ENCODE measurements at places on chromosomes 4 and X.

DNA sequence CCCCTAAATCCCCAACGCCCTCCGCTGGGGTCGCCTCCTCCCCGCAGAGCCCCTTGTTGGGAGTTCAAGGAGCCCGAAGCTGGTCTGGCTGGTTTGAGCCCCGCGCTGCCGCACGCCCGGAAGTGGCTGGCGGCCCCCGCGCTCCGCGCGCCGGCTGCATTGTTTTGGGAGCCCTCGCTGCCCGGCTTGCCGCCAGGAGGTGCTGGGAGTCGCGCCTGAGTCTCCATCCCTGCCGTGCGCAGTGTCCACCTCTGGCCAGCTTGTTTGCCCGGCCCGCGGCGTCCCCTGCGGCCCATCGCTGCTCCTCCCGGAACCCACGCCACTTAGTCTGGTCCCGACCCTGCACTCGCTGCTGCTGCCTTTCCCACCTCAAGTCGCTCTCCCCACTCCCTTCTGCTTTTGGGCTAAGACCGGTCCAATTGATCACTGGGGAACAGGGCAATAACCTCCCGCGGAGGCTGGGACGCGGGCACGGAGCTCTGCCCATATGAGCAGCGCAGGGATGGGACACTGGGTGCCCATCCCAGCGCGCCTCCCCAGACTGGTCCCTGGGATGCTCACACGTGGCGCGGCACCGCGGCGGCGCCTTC is 2.2 kb upstream of the SFRP2 start:
- no peak for DNase-seq

DNA sequence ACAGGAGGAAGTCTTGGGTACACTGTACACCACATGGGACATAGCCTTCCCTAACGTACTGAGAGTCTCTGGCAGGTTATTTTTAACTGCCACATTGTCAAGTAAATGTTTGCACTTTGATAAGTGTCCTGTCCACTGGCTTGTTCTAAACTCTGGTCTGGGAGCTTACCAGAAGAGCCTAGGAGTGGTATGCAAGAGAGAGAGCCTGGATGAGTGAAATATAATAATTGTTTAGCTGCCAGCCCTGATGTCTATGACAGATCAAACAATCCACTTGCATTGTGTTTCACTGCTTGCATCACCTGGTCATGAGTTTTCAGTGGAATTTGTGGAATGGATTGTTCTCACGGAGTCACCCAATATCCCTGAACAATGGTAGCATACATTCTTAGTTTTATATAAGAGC is 91.6 kb downstream of the SHROOM3 start:
- DNase-seq: no peak

DNA sequence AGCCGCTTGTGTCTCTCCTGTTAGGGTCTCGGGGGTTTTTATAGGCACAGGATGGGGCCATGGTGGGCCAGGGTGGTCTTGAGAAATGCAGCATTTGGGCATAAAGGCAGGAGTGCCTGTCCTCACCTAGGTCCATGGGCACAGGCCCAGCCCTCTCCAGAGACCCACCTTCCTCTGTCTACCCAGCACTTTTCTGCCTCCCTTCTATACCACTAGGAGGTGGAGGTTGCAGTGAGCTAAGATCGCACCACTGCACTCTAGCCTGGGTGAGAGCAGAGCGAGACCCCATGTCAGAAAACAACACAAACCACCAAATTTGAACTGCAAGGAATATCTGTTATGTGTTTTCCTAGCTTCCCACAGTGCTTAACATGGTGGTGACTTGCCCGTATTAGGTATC is 38.0 kb downstream of the MOB1B start:
- no peak for DNase-seq

DNA sequence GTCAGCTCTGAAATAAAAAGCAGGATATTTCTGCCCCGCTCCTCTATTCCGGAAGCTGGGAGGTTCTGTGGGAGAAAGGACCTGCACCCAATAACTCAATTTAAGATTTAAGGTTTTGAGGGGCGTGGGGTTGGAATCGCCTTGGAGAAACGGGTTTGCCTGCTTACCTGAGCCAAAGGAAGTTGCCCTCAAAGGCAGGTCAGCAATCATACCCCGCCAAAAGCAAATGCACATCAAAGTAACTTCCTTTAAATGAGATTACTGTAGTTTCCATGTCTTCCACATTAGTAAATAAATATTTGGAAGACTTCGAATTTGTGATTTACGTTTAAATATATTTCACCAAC is 978 bp upstream of the HS3ST1 start:
- DNase-seq: no peak

- no peak for DNase-seq
Measured at GRCh38 chrX:153766871-153767673, 3.0 kb downstream of the PLXNB3 start.

DNA sequence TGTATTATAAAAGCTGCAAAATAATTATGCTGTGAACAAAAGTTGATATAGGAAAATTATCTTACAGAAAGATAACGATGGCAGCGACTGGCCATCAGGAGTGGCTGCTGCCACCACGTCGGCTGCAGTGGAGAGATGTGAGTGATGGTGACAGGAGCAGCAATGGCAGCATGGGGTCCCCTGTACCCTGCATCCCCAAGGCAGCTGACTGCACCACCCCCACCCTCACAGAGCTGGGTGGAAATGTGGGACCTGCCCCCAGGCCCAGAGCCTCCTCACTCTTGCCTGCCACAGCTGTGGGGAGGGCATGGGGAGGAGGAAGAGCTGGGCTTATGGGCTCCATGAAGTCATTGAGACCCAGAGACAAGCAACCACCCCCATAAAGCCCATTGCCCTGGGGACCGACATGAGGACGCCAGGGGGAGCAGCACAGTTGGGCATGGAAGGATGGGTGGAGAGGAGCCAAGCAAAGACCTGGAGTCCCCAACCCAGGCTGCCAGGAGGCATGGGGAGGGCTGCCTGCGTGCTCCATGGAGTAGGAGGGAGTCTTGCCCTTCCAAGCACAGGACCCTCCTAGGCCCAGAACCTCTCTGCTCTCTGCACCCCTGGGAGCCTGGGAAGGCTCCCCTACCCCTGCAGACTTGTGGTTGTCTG is 1090.5 kb downstream of the PCDH18 start:
- DNase-seq: no peak

DNA sequence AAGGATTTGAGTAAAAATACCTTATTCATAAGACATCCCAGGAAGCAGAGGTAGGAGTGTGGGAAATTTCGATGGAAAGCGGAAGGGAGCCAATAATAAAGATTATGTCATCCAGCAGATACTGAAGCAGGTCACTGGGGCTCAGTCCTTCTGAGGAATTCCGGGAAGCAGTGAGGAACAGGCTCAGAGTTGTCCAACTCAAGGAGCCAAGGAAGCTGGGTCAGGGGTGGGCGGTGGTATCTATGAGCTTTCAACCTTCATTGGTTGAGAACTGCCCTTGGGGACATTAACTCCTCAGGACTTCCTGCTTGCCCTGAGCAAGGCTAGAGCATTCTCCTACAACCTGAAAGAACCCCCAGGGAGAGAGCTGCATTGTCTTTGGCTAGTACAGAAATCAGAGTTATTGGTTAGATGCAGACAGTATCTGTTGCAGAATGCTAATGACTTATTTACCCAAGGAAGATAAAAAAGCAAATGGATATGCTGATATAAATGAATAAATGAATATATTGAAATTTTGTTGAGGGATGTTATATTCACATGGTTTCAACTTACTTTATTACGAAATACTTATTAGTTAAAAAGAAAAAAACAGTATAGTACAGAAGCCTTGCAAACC is 68.2 kb downstream of the DMP1 start:
- no peak for DNase-seq

- DNase-seq: no peak
Measured at GRCh38 chr4:22363036-22363435, 152.8 kb downstream of the ADGRA3 start.

DNA sequence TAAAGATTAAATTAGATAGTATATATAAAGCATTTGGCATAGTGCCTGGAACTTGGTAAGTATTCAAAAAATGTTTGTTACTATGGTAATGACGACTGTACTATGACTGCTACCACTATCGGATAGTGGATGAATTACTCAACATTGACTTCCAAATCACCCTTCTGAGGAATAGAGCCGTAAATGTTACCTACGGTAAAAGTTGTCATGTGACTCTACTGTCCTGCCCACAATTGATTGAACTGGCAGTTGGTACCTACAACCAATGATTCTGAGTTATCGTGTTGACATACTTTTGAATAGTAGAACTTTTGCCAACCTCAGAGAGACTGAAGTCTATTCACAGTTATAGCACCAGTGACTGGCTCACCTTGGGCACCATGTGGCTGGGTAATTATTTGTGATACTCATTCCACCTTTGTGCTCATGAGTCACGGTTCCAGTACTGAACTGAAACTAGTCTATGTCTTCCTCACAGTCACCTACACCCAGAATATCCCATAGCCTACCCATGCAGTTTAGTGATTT is 185.5 kb upstream of the PITX2 start:
- no peak for DNase-seq

- peak; percentile 22 for DNase-seq
Measured at GRCh38 chrX:53441531-53442321, 7.6 kb upstream of the HSD17B10 start.

GRCh38 chr4:26050212-26050643 is 136.2 kb downstream of the SMIM20 start:
- DNase-seq: no peak

DNA sequence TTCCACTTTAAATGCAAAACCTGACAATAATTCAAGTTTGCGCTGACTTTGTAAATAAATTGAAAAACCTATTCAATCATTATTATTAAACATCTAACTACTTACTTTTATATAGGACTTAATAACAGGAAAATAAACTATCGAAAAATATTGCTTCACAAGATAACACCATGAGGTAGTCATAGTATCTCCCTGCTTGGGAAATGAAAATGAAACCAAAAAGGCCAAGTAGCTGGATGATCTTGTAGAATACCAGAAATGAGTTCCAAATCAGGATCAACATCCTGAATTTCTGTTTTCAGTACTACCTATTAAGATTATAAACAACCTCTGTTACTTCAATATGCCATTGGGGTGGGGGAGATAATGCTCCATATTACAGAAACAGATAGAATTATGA is 58.9 kb downstream of the CHIC2 start:
- no peak for DNase-seq

DNA sequence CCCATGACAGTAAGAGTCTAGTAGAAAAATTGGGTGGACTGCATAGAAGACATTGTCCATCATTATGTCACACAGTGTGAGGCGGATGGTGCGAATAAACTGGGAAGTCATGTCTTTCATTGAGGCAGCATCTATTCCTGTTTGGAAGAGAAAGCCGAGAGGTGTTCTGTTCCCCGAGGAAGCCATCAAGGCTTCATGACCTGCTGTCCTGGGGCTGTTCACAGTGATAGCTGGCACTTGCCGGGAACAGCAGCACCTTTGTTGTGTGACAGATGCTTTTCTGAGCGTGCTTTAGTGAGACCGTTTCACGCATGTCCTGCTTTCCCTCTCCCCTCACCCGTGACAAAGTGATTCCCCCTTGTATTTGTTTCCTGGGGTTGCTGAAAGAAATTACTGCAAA is 20.3 kb downstream of the RGS12 start:
- no peak for DNase-seq

GRCh38 chr4:109156356-109156755 is 146.1 kb downstream of the COL25A1 start:
- DNase-seq: no peak

DNA sequence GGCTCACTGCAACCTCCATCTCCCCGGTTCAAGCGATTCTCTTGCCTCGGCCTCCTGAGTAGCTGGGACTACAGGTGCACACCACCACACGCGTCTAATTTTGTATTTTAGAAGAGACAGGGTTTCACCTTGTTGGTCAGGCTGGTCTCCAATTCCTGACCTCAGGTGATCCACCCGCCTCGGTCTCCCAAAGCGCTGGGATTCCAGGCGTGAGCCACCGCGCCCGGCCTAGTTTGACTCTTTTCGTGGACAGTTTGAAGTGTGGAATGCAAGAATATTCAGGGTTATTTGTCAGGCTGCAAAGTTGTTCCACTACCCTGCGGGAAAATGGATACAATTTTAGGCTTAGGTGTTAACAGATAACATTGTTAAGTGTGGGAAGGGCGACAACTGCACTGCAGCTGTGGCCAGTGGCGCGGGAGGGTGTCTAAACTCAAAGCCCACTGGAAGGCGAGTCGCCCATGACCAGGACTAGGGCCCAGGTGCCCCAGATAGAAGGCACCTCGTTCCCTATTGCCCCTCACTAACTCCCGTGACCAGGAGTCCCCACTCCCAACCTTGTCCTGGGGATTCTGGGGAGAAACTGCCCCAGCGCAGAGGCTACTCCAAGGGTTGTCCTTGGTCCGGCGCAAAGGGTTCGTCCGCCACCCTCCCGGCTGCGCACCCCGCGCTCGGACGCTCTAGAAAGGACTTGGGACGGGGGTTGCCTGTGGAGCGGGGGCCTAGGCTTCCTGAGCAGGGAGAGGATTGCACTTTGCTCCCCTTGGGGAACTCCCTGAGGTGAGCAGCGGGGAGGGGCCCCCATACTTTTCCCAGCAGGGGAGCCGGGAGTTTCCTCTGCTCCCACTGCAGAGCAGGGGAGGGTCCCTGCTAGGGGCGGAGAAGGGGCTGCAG is 1.1 kb upstream of the CD99 start:
- DNase-seq: no peak

DNA sequence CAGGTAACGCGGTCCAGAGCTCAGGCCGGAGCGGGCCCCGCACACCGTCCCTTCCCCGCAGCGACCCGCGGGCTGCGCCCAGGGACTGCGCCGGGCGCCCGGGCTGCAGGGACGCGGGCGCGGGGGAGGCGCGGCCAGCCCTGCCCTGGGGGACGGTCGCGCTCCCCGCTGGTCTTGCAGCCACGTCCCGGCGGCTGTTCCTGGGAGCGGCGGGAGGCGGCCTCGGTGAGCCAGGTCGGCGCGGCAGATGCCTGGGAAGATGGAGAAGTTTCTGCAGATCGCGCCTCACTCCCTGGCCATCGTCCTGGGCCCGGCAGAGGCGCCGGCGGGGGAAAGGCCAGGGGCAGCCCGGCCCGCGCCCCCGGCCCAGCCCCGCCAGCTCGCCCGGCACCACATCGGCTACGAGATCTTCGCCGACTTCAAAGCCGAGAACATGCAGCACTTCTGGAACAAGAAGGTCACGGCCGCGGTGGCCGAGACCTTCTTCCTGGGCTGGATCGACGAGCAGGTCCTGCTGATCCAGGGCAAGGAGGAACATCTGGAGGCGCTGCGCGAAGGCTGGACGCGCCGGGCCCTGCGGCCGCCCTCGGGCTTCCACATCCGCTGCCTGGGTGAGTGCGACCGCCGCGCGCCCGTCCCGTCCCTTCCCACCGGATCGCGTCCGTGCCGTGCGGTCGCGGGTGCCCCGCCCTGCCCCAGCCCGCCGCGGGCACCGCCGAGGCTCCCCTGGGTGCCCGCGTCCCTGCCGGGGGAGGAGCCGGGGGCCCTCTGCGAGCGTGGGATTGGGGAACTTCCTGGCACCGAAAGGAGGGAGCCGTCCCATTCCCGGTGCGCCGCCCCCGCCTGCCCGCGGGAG is 107.4 kb upstream of the STOX2 start:
- DNase-seq: no peak

- DNase-seq: no peak
Measured at GRCh38 chr4:3476341-3476747, 13.2 kb downstream of the DOK7 start.

GRCh38 chr4:127732623-127733328 is 2.6 kb downstream of the SLC25A31 start:
- DNase-seq: no peak

Measured in stimulated activated CD8-positive, alpha-beta memory T cell treated with anti-CD3 and anti-CD28 coated beads, Interleukin-4, amount 100 ng/mL, for 1 hour (primary cell).